ENCODE measurements at places on chromosomes 7 and 10. TPM values are rescaled to one million over a fixed set of nuclear protein-coding genes. Genes with fewer than 3 reads are reported as not detected.

The PTER gene
- 3.2 TPM for total RNA-seq

- DNase-seq = no peak
Measured at GRCh38 chr10:19818876-19819275, 2.6 kb downstream of the PLXDC2 start.

- no peak for DNase-seq
Measured at GRCh38 chr10:86295351-86295750, 71.2 kb downstream of the GRID1 start.

GRCh38 chr10:102604439-102604841, 39.8 kb upstream of the TRIM8 start:
- DNase-seq = no peak

- no peak for DNase-seq
Measured at GRCh38 chr7:138705167-138705566, 4.0 kb upstream of the SVOPL start.

DNA sequence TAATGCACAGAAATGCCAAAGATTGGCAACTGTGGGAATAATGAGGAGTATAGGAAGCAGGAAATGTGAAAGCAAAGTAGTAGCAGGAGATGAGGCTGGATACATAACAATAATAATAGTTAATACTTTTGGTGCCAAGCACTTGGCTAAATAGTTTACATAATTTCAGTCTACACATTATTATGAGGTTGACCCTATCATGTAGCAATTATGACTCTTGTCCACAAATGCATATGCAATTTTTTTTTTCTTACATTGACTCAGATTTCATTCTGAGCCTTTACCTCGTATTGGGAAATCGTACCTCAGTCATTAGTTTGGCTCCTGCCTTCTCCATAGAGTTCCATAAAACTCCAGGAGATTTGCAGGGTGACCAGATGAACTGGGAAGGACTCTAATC, 219.9 kb downstream of the SUGCT start:
- DNase-seq = no peak

GRCh38 chr7:92360387-92360786, 86.9 kb upstream of the GATAD1 start:
- DNase-seq = no peak

Data from lung microvascular endothelial cell (primary cell).